ENCODE measurements at places on chromosomes 5 and 9. TPM values are rescaled to one million over a fixed set of nuclear protein-coding genes. Genes with fewer than 3 reads are reported as not detected.

DNA sequence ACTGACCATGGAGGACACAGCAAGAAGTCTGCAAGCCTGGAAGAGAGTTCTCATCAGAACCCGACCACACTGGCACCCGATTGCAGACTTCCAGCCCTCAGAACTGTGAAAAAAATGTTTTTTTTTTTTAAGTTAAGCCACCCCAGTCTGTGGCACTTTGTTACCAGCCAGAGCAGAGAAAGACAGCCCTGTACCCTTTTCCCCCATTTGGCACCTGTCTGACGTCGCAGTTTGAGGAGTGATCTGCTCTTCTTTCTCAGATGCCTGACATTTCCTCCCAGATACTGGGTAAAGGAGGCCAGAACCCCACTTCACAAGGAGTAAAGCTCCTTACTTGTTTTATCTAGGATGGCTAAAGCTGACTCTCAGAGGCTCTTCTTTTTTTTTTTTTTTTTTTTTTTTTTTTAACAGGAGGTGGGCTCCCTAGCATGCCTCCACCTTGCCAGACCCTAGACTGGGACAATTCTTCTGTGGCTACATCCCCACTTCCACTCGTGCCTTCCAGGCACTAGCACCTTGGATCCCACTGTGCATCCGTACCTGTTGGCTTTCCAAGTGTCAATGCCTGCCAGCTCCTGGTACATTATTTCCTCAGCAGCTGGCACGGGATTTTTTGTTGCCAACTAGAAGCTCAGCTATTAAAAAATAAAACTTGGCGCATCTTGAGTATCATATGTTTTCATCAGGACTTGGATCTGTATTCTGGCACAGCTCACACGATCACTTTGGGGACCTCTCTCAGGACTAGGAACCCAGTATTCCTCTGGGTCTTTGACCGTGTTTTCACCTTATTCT lies 14.4 kb downstream of the CAMK4 start:
- no peaks in the 10 kb centered on the region for H3K27me3 ChIP-seq
- H3K4me1 ChIP-seq, result no peaks in the 10 kb centered on the region

- no peaks in the 10 kb centered on the region for H3K27me3 ChIP-seq
- no peak overlapping the region for H3K4me3 ChIP-seq
- peaks cover 9% of the 10 kb centered on the region for H3K4me1 ChIP-seq
- H3K27ac ChIP-seq, result no peak overlapping the region
- no peak for DNase-seq
- no peaks in the 10 kb centered on the region for H3K36me3 ChIP-seq
Observed at GRCh38 chr5:14584848-14585247, 3.3 kb downstream of the OTULINL start.

DNA sequence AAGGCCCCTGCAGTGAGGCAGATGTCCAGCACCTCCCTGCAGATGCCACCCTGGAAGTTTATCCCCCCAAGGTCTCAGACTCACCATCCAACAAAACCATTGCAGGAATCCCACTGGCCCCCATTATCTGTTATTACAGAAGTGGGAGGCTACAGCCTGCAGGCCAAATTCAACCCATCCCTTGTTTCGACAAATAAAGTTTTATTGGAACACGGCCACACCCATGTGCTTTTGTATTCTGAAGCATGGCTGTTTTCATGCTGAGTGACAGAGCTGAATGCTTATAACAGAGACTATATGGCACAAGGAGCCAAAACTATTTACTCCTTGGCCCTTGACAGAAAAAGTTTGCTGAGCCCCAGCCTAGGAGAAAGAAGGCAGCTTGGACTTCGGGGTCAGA lies 428.8 kb downstream of the CDK5RAP2 start:
- no peaks in the 10 kb centered on the region for H3K36me3 ChIP-seq
- no peaks in the 10 kb centered on the region for H3K27me3 ChIP-seq
- H3K4me1 ChIP-seq, result no peaks in the 10 kb centered on the region

DNA sequence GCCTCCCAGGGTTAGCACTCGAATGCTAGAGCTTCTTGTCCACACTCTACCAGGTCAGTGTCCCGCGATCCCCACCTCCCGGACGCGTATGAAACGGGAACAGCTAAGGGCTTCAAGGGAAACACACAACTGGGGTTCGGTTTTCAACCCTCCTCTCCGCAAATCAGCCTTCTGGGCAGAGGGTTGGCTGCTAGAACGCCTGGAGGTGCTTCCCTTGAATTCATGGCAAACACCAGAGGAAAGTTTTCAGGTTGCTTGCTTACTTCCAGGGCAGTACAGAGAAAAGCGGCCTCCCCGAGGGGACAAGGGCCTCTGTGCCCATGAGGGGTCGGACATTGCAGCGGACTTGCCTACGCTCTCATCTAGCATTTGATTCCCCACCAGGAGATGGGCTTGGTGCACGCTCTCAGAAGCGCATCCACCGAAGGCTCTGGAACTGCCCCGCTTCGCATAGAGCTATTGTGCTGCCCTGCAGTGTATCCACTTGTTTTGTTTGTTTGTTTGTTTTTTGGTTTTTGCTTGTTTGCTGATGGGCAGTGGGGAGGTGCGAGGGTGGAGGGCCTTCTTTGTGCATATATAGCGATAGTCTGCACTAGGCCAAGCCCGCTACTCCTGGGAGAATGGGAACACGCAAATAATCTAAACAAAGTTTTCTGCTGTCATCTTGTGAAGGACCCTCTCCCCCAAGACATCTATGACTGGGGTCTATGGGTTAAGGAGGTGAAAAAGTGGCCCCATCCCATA lies 1.3 kb upstream of the DMRT3 start:
- peaks cover 26% of the 10 kb centered on the region for H3K27me3 ChIP-seq
- H3K36me3 ChIP-seq, result no peaks in the 10 kb centered on the region
- no peak for DNase-seq
- no peak overlapping the region for H3K4me3 ChIP-seq

Gene DBH
- not detected for total RNA-seq

Gene CBY3
- total RNA-seq, result 1.4 TPM

DNA sequence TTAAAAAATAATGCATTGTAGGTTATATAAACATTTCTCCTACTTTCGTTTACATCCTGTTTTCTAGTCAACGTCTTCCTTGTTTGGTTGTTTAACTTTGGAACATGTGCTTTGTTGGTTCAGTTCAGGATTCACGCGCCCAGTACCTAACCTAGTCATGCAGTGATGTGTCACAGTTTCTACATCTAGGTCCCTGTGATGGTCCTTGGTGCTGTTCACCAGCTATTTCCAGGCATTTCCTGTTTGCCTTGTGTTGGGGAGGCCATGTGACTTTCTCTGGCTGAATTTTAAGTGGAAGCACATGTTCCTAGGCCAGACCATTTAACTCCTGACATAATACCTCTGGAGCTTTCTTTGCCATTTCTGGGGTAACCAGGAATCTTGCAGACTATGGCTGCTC lies 292.3 kb downstream of the SMARCA2 start:
- no peaks in the 10 kb centered on the region for H3K36me3 ChIP-seq
- no peaks in the 10 kb centered on the region for H3K4me1 ChIP-seq
- H3K27ac ChIP-seq, result no peak overlapping the region
- no peak overlapping the region for H3K4me3 ChIP-seq
- H3K27me3 ChIP-seq, result no peaks in the 10 kb centered on the region
- DNase-seq, result no peak

Data from thoracic aorta (tissue), 2 donors.